ENCODE measurements at places on chromosomes 1 and 21. TPM values are rescaled to one million over a fixed set of nuclear protein-coding genes. Genes with fewer than 3 reads are reported as not detected.

The CITED4 gene
- 13.9 TPM for total RNA-seq

- no peak for DNase-seq
Observed at GRCh38 chr1:215640429-215641148, 73.5 kb downstream of the KCTD3 start.

The C1orf87 gene
- total RNA-seq, result 7.4 TPM

GRCh38 chr1:225426395-225427234 is 1.2 kb downstream of the LBR start:
- DNase-seq, result peak; percentile 67

GRCh38 chr1:33895396-33895795 is 31.5 kb downstream of the HMGB4 start:
- no peak for DNase-seq

DNA sequence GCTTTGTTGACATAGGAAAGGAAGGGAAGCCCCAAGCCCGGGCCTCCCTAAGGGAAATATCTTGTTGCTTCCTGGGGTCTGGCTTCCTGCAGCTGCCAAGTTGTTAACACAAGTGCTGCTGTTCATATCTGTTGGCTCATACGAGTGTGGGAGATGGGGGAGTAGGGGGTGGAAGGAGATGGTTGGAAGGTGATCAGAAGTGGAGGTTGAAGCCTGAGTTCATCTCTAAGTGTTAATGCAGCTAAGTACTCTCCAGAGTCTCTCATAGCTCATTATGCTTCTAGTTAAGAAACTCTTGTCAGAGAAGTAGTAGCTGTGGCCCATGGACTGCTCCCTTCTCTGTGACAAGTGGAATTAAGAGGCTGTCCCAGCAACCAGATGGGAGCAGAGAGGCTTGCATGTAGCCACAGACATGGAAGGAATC is 319.2 kb upstream of the SPAG17 start:
- no peak for DNase-seq

- DNase-seq, result peak; percentile 26
Observed at GRCh38 chr1:201552941-201553351, 14.0 kb downstream of the NAV1 start.

DNA sequence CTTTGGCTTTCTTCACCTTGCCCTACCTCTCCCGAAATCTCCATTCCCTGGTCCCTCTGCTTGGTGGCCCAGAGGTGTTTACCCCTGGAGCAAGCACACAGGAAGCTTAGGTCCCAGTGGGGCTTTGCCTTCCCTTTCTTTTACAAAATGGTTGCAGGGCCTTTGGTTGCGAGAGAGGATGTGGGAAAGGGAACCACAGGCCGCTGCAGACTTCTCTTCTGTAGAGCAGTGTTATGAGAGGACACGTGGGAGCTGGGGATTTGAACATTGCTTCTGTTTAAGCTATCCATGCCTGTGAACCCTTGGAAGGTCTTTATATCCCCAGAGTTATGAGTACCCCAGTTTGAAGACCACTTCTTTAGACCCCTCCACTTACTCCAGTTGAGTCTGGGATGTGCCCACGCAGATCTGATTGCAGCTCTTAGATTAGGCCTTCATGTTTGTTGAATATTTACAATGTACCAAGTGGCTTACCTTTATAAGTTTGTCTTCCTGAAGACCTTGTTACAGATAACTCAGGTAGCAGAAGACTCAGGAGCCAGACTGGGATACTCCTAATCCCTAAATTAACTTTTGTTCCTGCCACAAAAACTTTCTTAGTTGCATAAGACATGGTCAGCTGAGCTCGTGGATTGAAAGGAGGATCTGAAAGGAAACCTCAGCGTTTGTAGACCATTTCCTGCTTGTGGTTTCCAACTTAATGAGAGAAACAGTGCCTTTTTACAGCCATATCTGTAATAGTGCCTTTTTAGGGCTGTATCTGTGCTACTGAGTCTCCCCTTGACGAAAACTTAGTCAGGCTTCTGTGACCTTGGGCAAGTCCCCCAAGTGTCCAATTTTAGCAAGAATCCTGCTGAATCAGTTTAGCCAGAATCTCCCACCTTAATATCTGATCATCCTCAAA is 21.9 kb upstream of the IVNS1ABP start:
- peak; percentile 64 for DNase-seq

DNA sequence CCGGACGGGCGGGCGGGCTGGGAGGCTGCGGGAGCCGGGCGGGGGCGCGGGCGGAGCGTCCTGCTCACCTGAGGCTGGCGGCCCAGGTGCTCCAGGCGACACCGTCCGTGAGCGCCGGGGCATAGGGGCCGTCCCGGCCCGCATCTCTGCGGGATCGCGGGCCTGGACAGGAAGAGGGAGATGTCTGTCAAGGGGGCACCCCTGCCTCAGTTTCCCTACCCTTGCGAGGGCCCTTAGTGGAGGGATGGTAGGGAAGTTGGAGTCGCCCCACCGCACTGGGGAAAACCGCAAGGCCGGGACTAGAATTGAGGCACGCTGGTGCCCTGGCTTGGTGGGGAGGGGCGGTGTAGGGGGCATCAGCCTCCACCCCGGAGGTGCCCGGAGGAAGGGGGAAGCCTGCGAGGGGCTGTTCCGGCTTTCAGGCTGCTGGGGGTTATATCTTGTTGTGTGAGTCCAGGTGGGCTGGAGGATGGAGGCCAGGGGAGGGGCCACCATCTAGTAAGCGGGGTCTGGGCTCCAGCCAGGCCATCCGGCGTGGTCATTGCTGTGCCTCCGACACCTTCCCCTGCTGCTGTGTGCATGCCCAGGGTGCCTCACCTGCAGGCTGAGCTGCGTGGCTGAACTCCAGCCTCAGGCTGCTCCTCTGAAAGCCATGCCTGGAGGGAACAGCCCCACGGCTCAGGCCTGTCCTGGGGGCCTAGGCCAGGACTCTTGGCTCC is 580 bp downstream of the VWA1 start:
- DNase-seq, result no peak

The FCRL1 gene
- 4.2 TPM for total RNA-seq

DNA sequence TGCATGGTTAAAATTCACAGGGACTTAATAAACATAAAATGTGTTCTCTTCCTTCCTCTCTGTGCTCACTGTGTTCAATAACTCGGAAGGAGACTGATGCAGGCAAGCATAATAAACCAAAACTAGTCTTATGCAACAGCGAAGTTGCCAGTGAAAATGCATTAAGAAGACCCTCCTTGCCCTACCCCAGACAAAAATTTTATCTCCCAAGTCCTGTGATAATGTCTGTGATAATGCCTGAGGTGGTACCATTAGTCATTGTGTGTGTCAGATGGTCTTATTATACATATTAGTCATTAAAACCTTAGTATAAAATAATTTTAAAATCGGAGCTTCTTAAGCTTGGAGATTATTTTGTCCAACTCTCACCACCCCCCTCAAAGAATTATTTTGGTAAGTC is 97.8 kb downstream of the NGF start:
- DNase-seq, result no peak

The IL19 gene
- total RNA-seq, result not detected

DNA sequence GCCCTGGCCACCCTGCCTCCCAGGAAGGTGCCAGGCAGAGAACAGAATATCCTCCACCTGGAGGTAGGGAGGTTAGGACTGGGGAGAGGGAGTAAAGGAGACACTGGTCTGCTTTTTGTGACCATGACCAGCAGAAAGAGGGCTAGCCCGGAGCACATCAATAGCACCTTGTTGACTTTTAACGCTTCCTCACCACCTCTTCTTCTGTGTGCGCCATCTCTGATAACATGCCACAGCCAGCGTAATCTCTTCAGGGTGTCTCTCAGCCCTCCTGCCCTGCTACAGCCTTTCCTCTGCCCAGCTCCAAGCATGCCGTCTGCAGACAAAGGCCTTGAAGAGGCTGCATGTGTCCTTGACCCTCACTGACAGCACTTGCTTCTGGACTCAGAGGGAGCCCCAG is 50.9 kb upstream of the GJA5 start:
- DNase-seq, result no peak

The CAPN8 gene
- 70.6 TPM for total RNA-seq

GRCh38 chr1:145916745-145917144 is 1.8 kb downstream of the PEX11B start:
- DNase-seq, result no peak

DNA sequence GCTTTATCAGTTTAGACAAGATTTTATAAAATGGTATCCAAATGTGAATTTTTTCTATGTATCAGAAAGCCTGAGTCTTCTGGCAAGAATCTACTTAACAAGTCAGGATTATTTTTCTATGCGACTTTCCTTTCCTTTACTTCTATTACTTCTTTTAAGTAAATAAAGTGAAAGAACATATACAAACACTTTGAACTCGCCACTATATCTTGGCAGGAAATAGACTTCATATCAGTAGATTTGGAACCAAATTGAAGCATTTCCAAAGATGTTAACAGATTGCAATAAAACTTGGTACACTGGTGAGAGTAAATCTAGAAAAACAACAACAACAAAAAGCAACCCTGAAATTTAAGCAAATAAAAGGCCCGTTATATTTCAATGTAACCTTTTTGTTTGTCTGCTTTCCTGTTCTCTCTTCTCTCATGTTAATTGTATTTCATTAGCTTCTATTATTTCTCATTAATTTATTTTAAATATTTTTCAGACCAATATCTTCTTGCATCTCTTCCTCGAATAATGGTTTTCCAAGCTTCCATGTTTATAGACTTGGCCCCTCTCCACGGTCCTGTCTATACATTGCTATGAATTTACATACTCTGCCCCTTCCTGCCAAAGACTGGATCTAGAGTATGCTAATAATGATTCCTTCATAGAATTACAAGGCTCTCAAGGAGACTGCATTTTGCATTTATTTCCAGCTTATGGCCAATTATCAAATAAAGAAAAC is 843.6 kb downstream of the ADGRL2 start:
- no peak for DNase-seq

The TCHH gene
- total RNA-seq, result 0.15 TPM

GRCh38 chr1:15627343-15627988 is 10.2 kb downstream of the DDI2 start:
- DNase-seq, result no peak

The TRNP1 gene
- total RNA-seq, result 15.3 TPM

- DNase-seq, result no peak
Observed at GRCh38 chr1:85375493-85375892, 89.5 kb downstream of the DDAH1 start.

The DIO1 gene
- not detected for total RNA-seq

DNA sequence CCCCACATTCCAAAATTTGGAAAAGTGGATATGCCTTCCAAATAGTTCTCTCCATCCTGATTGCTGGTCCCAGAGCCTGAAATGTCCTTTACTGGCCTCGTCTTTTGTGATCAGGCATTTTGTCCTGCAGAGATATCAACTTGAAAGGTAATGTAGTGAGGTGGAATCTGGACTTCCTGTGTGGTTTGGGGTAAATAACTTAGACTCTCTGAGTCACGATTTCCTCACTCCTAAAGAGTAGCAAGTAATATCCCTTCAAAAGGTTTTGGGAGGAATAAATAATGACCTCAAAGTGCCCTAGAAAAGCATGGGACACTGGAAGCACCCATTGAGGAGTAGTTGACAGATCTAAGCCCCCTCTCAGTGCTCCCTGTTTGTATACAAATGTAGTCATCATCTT is 426.6 kb downstream of the OMA1 start:
- no peak for DNase-seq

DNA sequence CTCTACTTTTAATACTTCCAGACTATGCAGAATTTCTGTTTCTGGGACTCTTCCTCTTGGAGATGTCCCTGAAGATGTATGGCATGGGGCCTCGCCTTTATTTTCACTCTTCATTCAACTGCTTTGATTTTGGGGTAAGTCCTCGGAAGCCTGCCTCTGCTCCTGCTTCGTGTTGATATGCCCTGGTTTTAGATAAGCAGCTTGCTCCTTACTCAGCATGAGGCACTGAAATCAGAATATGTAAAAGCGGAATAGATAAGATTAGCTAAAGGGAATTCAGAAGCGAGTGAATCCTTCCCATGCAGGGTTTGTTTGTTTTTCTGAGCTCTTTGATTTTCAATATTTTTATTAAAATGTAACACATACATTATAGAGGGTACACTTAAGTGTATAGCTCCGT is 234.7 kb downstream of the CACNA1E start:
- no peak for DNase-seq

- peak; percentile 49 for DNase-seq
Observed at GRCh38 chr1:99645699-99646531, at the start of gene PALMD. PALMD (plus strand) TSS chr1:99646113; CDS start chr1:99646318, 205 bp downstream.

DNA sequence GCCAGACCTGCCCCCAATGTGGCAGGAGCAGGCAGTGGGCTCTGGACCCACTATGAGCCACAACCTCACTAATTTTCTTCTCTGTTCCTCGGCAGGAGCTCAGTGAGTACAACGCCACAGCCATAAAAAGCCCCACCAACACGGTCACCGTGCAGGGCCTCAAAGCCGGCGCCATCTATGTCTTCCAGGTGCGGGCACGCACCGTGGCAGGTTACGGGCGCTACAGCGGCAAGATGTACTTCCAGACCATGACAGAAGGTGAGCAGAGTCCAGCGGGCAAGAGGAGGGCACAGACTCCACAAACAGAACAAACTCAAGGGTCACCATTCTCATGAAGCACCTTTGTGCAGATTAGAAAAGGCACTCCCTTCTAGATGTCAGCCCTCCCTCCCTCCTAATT is 79.9 kb downstream of the LACTBL1 start:
- no peak for DNase-seq

DNA sequence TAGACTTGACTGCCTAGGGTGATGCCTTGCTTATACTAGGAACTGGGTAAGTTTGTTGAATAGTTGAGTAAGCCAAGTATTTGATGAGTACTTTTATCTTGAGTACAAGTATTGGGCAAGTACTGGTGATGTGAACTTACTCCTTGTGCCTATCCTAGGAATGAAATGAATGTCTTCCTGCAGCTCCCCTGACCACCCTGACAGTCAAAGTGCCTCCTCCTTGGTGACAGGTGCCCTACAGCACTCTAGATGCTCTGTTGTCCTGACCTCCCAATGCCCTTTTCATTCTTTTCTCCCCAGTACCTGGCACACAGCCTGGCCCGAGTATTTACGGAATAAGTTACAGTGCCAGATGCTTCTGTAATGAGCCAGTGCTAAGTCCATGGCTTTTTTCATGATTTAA is 25.5 kb downstream of the PCSK9 start:
- DNase-seq, result no peak

The LENEP gene
- total RNA-seq, result not detected

The OPRD1 gene
- total RNA-seq, result not detected

- no peak for DNase-seq
Observed at GRCh38 chr21:45954261-45954660, 27.3 kb upstream of the COL6A1 start.

- DNase-seq, result no peak
Observed at GRCh38 chr1:79497193-79497773, 490.8 kb upstream of the ADGRL4 start.

DNA sequence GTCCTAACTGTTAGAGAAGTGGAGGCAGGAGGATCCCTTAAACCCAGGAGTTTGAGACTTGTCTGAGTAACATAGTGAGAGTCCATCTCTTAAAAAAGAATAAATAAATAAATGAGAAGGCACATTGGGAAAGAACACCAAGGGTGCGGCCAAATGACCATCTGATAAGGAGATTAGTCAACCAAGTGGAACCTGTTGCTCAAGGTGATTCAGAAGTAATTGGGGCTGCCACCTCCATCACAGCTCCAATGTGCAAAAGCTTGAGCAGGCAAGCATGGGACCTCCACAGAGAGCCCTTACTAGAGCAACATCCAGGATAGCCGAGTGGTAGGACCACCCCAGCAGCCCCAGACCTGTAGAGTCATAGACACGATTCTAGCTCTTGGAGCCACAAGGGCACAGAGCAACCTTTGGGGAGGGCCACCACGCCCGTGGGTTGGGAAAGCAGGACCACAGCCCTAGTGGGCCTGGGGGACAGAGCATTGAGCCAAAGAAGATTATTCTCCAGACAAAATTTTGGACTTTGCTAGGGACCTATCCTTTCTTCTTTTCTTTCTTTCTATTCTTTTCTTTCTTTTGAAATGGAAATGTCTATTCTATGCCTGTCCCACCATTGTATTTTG is 40.9 kb downstream of the KCNK1 start:
- no peak for DNase-seq

- no peak for DNase-seq
Observed at GRCh38 chr1:5971471-5972197, 20.6 kb downstream of the NPHP4 start.

All from lower lobe of right lung (tissue), 2 donors.